ENCODE measurements at places on chromosomes 11 and 22.
A peak's percentile ranks its signal among the peaks of the same experiment; 100 is the strongest.

DNA sequence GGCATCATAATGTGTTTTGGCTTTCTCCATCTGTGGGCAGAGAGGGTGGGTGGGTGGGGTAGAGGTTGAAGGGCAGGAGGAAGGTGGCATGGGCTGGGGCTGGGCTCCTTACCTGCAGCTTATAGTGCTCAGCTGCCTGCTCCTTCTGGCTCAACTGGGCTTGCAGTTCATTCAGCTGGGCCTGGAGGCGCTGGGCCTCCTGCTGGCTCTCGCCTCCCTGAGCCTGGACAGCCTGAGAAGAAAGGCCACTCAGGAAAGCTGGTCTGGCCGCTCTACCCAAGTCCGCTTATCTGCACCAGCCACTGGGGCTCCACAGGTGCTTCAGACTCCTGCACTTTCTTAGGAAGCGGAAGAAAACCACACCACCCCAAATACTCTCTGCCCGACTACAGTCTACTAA, 10.4 kb downstream of the IL18BP start:
- DNase-seq = no peak

GRCh38 chr22:17774206-17774925, at the start of gene BID:
TSS of gene BID (minus strand) at chr22:17774469. CDS start at chr22:17750116, 24,353 bp downstream.
- DNase-seq = peak; percentile 38

DNA sequence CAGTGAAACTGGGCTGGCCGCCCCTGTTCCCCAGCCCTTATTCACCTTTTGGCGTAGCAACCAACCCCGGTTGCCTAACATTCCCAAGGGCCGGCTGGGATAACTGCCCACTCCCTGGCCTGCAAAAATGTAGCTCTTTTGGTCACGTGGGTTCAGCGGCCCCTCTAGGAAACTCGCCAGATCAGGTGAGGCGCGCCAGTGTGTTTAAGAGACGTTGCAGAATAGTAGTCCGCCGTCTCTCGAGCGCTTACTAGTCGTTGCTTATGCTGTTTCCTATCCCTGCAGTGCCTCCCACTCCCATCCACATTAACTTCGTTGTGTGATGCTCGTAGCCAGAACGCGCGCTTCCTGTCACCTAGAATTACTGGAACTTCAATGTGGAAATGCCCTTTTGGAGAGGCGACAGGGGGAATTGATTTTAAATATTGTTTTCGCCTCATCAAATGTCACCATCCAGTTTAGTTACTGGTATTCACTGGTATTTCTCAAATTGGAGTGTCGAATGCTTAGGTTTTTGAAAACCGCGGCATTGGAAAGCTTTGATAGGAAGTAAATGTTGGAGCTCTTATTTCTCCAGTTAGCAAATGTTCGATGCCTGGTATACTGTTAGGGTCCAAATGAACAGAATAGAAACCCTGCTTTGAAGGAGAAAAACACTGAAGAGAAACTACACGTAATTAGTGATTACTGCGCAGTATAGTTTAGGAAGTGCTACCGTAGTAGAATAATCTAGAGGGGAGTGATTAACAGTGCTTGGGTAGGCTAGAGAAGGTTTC, 823 bp downstream of the CEP57 start:
- DNase-seq = peak; percentile 17

DNA sequence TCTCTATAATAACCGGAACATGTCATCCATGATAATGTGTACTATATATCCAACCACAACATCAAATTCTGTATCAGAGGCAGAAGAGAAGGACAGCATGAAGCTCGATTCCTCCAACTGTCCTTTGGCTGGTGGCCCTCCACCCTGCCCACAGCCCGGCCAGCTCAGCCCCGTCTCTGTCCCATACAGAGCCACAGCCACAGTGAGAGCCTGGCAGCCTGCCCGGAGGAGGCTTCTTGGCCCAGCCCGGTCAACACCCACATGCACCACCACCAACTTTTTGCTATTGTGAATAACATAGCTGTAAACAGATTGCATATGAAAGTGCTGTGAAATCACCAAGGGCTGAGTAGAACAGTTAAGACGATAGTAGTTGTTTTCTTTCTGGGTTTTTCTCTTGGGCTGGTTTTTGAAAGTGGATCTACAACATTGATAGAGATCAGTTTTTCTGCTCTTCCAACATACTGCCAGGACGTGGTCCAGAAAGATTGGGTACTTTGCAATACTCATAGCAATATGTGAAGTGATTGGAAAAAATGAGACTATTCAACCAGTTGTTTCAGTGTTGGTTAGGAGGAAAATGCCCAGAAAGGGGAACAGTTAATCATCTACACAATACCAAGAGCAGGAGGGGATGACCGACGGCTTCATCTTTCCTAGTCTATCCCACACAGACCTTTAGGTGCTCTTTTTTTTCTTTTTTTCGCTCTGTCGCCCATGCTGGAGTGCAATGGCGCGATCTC, 6.9 kb upstream of the TUBA8 start:
- no peak for DNase-seq

GRCh38 chr11:65452806-65453490, 30.4 kb downstream of the NEAT1 start:
- no peak for DNase-seq

GRCh38 chr22:48825802-48826520, 1001.7 kb downstream of the BRD1 start:
- DNase-seq = no peak
